ENCODE measurements at places on chromosomes 7 and 10.

DNA sequence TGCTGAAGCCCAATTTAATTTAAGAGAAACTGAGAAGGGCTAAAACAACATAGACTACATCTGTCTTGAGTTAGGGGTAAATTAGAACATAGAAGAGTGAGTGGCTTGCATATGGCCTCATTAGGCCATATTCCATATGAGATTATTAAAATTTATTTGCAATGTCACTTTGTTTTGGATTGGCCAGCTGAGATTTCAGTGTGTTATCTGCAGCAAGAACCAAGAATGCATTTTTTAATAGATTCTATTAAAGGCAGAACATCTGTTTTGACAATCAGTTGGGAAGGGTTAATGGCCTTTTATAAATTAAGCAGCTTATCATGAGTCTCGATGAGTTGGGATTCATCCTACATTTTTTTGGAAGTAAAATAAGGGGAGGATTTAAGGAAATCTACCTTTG is 236.2 kb downstream of the DGKB start:
- DNase-seq: no peak

- DNase-seq: peak; percentile 80
Observed at GRCh38 chr10:34716958-34717357, 98.1 kb downstream of the PARD3 start.

GRCh38 chr10:98916526-98917125 is 319.0 kb downstream of the HPSE2 start:
- no peak for DNase-seq

DNA sequence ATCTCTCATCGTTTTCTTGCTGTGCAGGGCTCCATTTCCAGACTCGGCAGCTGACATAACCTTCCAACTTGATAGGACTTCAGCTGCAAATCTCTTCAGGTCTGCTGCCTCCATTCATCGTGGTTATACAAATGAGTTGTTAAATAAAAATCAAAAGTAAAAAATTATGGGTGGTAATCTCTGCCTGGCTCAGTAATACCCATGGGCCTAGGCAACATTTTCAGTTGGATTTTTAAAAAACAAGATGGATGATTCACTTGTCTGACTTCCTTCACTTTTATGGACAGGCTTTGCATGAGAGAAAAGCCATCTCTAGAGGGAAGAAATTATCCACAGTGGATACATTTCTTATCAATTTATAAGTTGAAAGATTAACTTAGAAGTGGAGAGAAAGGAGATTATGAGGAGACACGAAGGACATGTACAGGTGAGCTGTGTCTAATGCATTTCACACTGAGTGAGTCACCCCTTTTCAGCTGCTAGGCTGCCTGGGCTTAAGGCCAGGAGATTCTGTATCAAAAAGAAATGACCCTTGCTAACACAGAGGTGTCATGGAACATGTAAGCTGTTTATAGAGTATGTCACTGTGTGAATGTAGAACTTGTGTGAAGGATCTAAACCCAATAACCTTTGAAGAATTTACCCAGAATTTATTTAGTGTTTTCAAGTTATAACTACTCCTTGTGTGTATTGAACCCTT is 495.1 kb downstream of the AUTS2 start:
- DNase-seq: no peak

DNA sequence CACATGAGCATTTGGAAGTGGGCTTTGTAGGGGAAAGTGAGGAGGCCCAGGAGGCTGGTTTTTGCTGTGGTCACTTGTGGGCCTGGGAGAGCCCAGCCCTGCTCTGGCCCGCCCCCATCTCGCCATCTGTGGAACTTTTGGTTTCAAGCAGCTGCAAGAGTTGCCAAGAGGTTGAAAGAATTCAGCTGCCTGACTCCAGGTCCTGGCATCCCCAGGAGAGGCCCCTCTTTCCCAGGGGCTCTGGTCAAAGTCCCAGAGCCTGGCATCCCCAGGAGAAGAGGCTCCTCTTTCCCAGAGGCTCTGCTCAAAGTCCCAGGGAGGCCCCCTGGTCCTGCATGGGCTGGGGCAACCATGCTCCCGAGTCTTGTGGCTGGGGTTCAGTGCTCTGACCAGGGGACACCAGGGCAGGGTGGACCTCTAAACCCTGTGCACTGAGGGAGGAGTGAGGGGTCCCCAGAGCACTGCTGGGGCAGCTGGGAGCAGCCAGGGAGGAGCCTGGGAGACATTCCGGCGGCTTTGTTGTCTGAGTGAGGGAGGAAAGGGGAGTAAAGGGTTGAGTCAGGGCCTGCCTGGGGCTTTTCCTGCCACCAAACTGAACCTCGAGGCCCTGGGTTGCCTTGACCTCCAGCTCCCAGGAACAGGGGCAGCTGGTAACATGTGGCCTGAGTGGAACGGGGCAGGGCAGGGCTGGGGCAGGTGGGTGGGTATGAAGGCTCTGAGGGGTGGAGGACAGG is 27.7 kb upstream of the CSGALNACT2 start:
- no peak for DNase-seq

- DNase-seq: no peak
Observed at GRCh38 chr7:92904244-92905131, 68.1 kb upstream of the CDK6 start.

DNA sequence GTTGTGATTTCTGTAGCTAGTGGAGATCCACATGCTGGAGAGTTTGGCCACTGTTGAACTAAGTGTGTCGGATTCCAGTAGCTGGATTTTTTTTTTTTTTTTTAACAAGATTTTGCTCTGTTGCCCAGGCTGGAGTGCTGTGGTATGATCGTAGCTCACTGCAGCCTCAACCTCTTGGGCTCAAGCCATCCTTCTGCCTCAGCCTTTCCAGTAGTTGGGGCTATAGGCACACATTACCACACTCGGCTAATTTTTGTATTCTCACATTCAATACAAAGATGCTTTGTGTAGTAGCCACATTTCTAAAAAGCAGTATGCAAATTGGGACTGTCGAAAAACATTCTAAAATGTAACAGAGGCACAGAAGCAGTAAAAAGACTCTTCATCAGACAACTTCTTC is 63.5 kb downstream of the RABGEF1 start:
- DNase-seq: no peak

GRCh38 chr7:48786951-48787350 is 137.4 kb upstream of the CDC14C start:
- no peak for DNase-seq

DNA sequence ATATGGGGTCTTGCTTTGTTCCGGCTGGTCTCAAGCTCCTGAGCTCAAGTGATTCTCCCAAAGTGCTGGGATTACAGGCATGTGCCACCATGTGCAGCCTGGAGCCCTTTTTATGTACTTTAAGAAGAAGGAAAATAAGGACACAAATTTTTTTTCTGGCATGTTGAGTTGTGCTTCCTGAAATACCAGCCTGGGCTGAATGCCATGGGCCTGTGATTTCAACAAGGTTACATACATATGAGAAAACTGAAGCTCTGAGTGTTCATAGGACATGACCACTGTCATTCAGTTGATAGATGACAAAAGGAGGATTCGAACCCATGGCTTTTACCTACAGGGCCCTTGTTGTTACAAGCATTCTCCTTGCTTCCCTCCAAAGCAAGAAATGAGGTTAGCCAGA is 36.1 kb downstream of the ST8SIA6 start:
- DNase-seq: no peak

DNA sequence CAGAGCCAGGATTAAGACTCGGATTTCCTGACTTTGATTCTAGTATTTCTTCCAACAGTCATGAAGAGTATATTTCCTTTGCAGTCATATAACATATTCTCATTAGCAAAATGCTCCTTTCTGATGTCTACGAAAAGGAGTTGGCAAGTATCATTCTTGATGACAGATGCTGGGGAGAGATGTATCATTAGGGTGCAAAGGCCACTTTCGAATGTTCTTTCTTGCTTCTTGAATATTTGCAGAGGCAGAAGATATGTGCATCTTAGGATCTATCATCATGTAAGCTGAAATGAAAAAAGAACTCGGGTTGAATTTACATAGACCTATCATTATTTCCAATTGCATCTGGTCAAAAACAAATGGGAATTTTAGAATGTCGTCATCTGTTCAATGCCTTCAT is 294.4 kb downstream of the BAMBI start:
- no peak for DNase-seq

DNA sequence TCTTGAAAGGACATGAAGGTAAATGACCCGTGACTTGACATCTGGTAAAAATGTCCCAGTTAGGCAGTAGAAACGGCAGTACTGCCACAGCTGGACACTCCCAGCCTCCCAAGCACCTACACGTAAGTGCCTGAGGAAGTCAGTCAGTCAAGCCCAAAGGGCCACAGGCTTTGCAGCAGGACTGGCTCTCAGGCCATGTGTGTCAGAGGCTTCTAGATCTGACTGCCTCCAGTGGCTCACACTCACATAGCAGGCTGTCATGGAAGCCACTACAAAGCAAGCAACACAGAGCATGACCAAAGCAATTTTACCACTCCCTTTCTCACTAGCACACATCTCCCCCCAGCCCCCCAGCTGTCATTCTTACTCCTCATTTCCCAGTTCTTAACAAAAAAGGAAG is 17.8 kb upstream of the CCNJ start:
- DNase-seq: no peak
